ENCODE measurements at places on chromosomes 5 and 9.
A peak's percentile ranks its signal among the peaks of the same experiment; 100 is the strongest.

- DNase-seq, result no peak
Observed at GRCh38 chr9:77810047-77810446, 161.9 kb upstream of the GNA14 start.

- DNase-seq, result no peak
Observed at GRCh38 chr5:76688836-76689235, 27.1 kb upstream of the F2R start.

GRCh38 chr9:93119953-93120845 lies 13.9 kb downstream of the NINJ1 start:
- DNase-seq, result peak; percentile 58

- DNase-seq, result no peak
Observed at GRCh38 chr9:80369641-80370040, 797.9 kb downstream of the TLE4 start.

GRCh38 chr9:20526500-20527319 lies 95.6 kb downstream of the MLLT3 start:
- peak; percentile 29 for DNase-seq

DNA sequence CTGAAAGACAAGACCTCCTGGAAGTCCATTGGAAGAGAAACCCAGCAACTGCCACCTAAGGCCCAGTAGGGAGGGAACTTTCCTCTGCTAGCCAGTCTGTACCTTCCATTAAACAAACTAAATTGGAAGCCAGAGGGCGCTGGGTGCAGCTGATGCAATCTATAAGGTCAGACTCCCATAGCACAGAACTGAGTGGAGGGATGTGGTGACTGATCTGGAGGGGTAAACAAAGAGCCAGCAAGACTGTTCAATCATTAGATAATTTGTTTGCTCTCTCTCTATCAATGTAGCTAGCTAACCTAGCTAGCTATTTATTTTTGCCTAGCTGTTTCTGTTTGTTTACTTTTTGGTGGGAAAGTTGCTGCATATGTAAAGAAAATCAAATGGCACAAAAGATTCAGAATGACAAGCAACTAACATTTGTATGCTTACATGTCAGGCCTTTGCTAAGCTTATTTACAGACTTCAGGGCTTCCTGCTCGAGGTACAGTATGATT lies 291.8 kb upstream of the DAB2 start:
- DNase-seq, result peak; percentile 54

DNA sequence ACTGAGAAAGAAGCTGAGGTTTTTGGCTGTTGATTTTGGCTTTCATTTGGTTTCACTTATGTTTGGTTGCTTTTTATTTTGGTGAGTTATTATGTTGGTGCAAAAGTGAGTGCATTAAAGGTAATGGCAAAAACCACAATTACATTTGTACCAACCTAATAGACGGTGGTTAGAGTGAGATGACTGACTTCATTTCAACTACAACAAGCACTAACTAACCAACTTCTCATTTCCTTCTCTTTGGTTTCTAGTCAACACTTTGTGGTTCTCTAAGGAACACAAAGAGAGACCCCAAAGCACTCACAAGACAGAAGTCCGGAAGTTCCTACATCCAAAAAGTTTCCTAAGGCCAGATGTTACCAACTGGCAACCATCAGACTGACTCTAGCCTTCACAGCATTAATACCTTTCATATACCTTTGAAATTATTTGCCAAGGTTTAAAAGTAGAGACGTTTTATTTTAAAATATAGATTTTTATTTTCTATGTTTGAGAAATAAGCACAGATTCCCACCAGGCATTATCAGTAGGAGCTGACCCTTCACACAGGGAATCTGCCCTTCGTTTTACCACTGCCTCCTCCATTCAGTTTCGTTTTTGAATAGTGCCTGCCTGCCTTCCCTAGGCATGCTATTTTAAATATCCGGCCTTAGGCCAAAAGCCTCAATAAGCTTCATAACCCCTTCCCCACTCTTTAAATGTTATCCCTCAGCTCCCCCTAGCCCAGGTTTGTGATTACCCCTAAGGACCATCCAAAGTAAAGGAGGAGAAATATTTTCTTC lies 301.1 kb upstream of the PTGER4 start:
- peak; percentile 76 for DNase-seq

DNA sequence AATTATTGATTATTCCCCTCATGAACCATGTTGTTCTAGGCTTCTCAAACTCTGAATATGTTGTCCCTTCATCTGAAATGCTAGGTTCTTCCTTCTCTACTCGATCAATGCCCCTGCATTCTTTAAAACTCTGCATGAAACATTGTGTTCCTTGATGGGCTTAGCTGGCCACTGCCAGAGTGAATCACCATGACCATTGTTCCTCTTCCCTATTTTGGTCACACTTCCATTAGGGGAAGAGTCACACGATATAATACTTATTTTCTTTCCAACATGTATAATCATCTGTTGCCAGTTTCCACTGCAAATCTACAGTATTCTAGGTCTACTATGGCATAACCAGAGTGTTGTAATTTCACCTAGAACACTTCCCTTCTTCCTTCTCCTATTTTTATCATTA lies 247.9 kb downstream of the TRPM3 start:
- DNase-seq, result no peak

DNA sequence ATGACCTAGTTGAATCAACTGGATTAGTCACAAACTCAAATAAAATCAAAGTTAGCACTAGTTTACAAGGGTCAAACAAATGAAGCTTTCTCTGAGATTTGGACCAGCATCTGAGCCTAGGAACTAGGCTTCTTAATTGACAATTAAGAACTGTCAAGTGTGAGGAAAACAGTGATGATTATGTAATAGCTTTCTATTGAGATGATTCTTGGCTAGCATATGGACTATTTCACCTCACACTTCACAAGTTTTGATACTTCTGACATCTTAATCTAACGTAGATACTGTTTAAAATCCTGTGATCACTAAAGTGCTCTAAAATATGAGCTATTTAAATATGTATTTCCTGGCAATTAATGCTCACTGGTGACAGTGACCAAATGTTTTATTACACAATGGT lies 542.9 kb downstream of the EFNA5 start:
- DNase-seq, result no peak

DNA sequence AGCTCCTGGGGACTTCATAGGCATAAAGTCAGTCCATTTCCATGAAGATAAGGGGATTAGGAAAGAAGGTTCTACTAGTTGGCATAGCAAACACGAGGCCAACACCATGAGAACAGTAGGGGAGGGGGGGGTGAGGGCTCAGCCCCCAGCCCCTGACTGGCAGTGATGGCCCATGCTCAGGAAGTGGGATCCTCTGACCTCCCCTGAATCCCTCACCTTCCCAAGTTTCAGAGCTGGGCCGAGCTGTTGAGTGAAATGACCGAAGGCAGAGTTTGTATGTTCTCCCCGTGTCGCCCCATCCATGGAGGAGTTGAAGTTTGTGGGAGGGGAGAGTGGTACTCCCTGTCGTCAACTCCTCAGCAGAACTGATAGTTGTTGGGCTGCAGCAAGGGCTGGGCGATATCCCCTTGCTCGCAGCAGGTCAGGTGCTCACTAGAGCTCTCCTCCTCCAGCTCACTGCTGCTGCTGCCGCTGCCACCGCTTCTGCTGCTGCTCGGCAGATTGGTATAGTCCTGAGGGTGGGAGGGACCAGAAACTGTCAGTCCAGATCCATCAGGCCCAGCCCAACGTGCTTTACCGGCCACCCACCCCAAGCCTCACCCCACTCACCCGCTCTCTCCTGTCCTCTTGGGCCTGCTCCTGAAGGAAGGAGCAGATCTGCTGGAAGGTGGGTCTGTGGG lies 32.5 kb downstream of the CSF1R start:
- no peak for DNase-seq

GRCh38 chr9:137078701-137079400 lies 1.5 kb downstream of the UAP1L1 start:
- DNase-seq, result no peak
